ENCODE measurements at places on chromosomes 11 and 22.

DNA sequence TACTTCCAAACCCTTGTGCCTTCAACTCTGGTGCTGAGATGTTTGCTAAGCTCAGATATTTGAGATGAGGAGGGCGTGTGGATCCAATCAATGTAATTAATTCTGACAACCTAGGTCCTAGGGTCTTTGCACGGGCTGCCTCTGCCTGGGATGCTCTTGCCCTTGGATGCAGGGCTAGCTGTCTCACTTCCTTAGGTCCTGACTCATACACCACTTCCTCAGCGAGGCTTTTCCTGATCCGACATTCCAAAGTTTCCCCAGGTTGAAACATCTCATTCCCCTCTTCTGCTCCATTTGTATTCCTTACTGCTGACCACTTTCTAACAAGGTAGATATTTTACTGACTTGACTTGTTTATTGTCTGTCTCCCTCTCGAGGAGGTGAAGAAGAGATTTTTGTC lies 43.0 kb upstream of the NTM start:
- no peak for DNase-seq

DNA sequence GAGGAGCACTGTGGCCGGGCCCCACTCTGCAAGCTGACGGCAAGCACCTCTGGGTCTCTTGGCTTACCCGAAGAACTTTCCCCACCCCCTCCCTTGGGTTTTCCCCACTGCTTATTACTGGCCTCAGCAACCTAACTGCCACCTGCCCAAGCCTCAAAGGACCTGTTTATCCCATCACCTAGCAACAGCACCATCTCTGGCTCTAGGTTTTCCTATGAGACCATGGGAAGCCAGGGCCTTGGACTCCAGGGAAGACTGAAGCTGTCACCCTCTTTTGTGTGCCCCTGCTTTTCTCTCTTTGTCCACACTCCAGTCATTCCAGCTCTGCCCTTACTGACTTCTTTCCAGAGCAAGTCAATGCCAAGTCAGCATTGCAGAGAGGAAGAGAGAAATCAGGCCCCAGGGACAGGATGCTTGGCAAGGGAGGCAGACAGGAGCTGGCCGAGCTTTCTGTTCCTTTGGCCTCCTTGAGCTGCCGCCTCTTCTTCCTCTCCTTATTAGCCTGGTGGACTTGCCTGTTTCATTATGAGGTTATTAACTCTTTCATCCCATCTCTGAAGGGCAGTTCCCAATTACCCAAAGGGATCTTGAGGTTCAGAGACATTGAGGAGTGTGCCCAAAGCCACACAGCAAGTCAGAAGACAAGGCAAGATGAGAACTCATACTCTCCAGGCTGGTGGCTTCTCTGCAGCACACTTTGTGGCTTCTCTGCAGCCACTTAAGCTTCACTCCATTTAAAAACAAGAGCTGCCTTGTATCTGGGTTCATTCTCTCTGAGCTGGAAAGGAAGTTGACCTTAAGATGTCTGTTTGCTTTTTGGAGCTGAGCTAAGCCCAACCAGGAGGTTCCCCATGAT lies at the start of gene SMIM35:
Gene SMIM35, minus strand, starts transcription at position 51 of the 856 bp plus-strand sequence. CDS start 206 bp downstream, outside the sequence.
- DNase-seq = no peak

DNA sequence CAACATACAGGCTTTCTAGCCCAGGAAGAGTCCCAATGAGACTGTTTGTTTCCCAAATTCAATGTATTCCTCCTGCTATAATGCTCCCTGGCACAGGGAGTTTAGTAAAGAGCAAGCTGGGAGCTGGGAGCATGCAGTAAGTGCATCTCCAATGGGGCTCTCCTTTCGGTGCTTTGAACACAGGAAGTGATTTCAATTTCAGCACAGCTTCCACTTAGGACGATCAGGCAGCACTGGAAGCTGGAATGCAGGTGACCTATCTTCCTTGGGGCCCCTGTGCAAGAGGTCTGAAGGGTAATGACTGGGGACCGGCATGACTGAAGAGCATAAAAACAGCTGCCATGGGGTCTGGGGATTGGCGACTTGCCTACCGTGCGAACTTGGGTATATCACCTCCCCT lies 76.0 kb downstream of the LARGE1 start:
- DNase-seq = no peak

GRCh38 chr11:65858681-65859087 lies 704 bp upstream of the CFL1 start:
- DNase-seq = no peak

GRCh38 chr11:35752115-35752514 lies 89.5 kb downstream of the TRIM44 start:
- DNase-seq = no peak

DNA sequence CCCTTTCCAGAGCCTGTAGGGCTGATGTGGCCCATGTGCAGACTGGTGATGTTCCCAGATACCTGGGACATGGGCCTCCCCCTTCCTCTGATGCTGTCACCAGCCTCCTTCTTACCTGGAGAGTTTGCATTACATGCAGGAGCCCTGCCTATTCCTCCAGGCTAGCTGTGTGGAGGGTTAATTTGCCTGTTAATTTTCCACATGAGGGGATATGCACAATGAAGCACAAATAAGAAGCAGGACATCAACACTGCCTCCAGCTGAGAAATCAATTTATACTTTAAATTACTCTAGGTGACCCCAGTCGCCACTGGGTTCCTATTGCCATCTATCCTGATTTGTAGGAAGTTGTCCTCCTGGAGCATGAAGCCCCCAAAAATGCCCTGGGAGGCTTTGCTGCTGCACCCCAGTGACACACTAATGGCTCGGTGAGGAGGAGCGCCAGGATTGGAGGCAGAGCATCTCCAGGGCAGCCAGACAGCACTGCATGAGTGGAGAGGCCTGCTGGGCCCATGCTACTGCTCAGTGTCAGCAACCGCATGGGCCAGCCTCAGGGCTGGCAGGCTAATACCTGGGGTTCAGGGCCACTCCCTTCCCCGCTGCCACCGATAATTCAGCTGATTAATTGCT lies 101.6 kb upstream of the USP47 start:
- no peak for DNase-seq

DNA sequence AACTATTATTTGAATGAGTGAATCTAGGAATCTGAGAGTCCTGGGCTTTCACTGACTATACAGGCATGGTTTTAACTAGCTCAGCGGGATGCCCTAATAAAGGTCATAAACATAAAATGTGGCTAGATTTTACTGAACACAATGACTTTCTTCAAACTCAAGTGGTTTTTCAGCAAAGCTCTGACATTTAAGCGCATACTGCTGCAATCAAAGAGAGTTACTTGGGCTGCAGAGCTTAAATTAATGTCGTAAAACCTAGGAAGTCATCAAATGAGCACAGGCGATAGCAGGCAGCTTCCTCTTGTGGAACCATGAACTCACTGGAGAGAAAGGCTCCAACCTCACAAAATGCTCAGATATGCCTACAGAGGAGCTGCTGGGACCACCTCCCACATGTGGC lies 6.7 kb downstream of the CSNK2A3 start:
- no peak for DNase-seq

DNA sequence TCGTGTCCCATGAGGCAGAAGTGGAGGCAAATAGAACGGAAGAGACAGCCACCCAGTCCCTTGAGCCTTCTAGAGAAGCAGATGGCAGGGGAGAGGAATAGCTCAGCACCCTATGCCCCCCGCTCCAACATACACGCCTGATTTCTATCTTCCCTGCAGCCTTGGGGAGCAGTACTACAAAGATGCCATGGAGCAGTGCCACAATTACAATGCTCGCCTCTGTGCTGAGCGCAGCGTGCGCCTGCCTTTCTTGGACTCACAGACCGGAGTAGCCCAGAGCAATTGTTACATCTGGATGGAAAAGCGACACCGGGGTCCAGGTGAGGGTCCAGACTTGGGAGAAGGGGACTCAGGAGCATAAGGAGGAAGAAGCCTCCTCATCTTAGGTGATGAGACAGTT lies 6.6 kb downstream of the DPF2 start:
- DNase-seq = no peak

DNA sequence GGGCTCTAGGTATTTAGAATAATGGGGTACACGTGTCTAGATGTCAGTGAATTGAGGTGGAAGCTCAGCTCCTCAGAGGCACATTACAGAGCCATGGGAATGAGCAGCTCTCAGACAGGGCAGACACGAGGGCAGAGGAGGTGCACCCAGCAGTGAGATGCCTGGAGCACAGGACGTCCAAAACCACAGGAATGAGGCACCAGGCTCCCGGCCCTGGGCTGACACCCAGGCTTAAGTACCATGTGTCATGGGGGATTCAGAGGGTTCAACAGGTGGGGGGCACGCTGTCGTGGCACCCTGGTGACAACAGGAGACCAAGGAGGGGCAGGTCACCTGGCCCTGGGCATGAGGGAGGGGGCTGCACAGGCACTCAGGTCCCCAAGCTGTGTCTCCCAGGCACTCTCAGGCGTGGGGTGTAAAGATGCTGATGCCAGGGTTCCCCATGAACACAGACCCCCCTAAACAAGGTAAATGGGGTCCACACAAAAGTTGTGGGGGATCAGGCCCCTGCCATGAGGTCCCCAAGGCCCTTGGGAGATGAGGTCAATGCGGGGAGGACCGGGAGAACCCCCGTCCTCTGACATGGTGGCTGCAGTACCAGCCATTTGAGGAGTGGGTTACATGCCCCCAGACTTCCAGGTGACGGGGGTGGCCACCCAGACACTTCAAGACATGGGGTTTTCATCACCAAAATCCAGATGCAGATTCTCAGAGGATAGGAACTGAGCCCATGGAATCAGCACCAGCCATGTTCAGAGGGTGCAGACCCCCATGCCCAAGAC lies 5.6 kb upstream of the SYT8 start:
- no peak for DNase-seq

DNA sequence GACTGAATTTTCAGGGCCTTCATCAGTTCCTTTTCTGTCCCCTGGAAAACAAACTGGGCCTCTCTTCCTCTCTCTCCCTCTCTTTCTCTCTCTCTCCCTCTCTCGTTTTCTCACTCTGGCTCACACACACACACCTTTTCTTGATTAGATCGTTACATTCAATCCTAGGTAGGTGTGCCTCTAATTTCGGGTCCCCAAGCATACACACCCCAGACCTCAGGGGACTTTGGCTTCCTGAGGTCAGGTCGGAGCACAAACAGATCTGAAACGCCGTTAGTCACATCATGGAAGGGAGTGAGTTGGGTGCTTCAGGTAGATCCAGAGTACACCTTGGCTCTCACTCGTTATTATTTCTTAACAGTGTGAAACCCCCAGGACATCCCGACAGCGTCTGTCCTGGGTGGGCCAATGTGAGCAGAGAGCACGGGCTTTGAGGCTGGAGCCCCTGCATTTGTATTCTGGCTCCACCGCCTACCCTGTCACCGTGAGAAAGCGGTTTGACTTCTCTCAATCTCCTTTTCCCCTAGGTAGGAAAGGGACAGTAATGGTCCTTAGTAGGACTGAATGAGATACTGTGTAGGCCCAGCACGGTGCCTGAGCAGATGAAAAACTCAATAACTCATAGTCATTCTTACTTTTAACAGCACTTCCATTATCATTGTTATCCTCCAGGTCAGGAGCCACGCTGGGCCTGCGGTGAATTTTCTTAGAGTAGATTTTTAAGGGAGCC lies 37.3 kb upstream of the POU2AF1 start:
- no peak for DNase-seq

DNA sequence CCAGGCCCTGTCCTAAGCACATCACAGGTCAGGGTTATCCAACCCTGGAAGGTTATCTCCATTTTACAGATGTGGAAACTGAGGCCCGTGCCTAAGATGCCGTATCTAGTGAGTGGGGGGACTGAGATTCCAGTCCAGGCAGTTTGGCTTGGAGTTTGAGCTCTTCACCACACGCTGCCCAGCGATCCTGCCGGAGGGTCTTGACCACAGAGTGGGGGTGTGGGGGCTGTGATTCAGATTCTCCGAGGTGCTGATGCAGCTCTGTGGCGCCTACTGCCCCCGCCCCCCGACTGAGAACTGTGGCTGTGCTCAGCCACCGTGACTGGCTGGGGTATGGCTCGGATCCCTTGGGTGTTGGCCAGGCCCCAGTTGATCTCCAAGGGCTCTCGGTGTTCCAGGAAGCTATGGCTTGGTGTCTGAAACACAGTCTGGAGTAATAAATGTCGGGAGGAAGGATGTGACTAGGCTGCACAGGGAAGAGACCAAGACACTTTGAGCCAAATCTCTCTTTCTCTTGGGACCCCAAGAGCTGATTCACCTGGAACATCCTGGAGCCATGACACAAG lies 60.6 kb upstream of the RASD2 start:
- no peak for DNase-seq

- DNase-seq = peak; percentile 93
These were observed 19.7 kb upstream of the APOL3 start for GRCh38 chr22:36180038-36180880.

DNA sequence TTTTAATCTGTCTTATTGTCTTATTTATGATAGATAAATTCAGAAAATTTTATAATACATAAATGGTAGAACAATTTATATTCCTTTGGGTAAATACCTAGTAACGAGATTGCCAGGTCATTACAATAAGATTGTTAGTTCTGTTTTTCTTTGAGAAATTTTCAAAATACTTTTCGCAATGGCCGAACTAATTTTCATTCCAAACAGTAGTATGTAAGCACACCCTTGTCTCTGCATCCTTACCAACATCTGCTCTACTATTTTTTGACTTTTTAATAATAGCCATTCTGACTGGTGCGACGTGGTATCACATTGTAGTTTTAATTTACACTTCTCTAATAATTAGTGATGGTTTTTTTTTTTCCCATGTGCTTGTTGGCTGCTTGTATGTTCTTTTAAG lies 351.4 kb upstream of the LUZP2 start:
- DNase-seq = no peak

Data from stimulated activated CD4-positive, alpha-beta T cell treated with anti-CD3 and anti-CD28 coated beads, Interleukin-2, amount 100 ng/mL, for 24 hours (primary cell).